ENCODE measurements at places on chromosomes 5 and 9.

DNA sequence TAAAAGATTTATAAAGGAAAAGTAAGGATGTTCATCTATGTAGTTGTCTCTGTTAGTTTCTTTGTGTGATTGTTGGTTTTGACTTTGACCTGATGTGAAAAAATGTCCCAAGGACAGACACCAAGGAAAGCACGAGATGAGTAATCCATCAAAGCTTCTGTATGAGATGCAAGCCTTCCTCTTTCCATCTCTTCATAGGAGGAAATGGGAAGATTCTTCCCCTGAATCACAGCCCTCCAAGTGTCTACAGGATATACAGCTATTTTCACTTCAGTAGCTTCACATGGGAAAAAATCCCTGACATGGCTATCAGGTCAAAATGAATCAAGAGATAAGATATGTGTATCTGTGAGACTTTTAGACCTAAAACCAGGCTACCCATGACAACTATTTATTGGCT is 29.0 kb upstream of the CEMIP2 start:
- DNase-seq, result no peak

DNA sequence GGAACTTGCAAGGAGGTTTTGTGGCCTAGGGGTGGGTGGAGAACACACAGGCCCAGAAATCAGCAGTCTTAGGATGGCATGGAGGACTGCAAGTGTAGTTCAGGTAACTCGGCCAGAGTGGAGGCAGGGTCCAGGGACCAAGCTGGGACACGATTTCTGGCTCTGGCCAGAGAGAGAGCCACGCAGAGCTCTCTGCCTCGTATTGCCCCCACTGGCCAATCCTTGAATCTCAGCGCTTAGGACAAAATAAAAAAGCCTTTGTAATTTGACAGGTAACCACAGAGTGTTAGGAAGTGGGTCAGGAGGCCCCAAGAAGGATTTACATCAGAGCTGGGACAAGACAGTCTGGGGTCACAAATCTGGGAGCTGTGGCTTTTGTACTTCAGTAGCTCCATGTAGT is 11.7 kb downstream of the MAP3K1 start:
- no peak for DNase-seq

DNA sequence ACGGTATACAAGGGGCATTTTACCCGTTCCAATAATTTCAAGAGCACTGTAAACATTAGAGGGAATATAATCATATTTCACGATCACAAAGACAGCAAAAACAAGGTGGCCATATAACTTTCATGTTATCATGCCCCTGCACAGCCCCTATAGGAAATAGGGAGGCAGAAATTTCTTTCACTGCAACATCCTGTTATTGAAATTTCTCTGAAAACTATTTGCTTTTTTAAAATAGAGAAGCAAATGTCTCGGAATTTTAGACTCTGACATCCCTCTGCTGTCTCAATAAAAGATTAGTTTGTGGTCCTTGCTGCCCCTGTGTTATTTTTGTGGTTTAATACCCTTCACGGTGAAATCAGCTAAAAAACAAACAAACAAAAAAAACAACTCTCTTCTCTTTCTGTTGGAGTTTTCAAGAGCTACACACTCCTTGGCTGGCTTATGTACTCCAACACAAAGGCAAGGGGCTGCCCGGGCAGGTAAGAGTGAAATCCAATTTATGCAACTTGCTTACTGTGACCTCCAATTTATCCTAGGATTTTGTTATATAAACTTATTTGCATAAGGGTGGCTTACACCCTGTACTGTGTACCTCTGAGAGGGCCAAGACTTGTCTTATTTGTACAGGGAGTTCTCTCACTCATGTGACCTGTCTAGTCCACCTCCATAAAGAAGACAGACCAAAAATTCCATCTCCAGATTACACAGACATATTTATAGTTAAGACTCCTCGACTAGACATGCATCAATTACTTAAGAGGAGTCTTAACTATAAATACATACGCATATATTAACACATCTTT is 223.6 kb downstream of the MLLT3 start:
- no peak for DNase-seq

- peak; percentile 65 for DNase-seq
Measured at GRCh38 chr9:83537331-83538171, 650 bp downstream of the FRMD3 start.

All from ecto neural progenitor cell (in vitro differentiated cells).